Stimulated activated CD4-positive, alpha-beta T cell treated with anti-CD3 and anti-CD28 coated beads, Interleukin-12 subunit alpha, Interleukin-12 subunit beta, amount 100 ng/mL, for 48 hours (primary cell): ENCODE measurements at places on chromosomes 4 and X.

DNA sequence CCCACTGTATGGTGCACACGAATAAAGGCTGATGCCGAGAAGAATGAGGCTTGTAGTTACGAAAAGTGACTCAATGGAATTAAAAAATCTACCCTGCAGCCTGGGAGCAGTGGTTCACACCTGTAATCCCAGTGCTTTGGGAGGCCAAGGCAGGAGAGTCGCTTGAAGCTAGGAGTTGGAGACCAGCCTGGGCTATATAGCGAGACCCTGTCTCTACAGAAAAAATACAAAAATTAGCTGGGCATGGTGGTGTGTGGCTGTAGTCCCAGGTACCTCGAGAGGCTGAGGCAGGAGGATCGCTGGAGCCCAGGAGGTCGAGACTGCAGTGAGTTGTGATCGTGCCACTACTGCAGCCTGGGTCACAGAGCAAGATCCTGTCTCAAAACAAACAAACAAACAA, 11.7 kb upstream of the OPN1LW start:
- no peak for DNase-seq

DNA sequence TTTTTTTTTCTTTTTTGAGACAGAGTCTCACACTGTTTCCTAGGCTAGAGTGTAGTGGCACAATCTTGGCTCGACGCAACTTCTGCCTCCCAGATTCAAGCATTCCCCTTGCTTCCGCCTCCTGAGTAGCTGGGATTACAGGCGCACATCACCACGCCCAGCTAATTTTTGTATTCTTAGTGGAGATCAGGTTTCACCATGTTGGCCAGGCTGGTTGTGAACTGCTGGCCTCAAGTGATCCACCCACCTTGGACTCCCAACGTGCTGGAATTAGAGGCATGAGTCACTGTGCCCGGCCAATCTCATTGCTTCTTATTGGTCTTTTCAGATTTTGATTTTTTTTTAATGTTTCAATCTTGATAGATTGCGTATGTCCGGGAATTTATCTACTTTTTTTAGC, 124.4 kb downstream of the NBDY start:
- no peak for DNase-seq

DNA sequence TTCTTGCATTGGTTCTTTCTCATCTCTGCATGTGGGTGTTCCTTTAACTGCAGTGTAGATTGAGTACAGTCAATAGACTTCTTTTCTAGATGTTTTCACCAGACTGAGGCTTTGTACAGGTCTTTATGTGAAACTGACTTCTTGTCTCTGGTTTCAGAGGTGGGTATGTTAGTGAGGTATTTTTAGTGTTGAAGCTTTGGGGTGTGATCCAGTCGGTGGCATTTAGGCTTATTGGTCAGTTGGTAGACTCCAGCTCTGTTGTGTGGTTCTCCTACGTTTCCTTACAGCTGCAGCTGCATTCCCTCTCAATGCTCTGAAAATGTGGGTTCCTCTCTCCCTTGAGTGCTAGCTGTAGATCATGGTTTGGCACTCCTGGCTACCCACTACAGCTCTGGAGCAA, 21.3 kb upstream of the AMBN start:
- no peak for DNase-seq

- DNase-seq = no peak
Measured at GRCh38 chr4:7816771-7817170, 122.9 kb downstream of the AFAP1 start.

DNA sequence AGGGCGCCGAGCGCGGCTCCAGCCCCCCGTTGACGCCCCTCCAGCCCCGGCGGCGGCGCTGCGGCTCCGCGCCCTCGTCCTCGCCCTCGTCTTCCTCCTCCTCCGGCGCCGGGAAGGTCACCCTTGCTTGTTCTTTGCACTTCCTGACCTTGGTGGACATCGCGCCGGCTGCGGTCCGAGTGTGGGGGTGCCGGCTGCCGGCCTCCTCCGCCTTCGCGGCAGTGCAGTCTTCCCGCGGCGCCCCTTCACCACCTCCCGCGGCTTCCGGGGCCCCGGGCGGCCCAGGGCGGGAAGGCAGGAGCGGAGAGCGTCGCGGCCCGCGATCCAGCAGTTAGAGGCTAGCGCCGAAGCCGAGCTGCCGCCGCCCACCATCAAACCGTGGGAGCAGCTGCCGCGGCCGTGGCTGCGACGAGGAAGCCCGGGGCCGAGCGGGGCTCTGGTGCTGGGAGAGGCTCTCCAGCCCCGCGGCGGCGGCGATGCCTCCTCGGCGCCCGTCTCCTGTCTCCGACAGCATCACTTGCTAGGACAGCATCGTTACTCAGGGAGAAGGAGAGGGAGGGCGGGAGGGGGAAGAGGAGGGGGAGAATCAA, at the start of gene TRPC3:
Gene TRPC3 (minus strand): TSS at position 540 of the 590 bp plus-strand sequence. CDS start 380 bp downstream, at position 160.
- DNase-seq = no peak

GRCh38 chrX:2627272-2627867, 63.7 kb upstream of the CD99 start:
- DNase-seq = no peak

- DNase-seq = no peak
Measured at GRCh38 chr4:15034071-15034764, 31.9 kb downstream of the CPEB2 start.
